Large intestine (tissue), 12 donors: ENCODE measurements at places on chromosomes 12 and 14. TPM values are rescaled to one million over a fixed set of nuclear protein-coding genes. Genes with fewer than 3 reads are reported as not detected.

Gene GLS2
- polyA plus RNA-seq: 1.5 TPM

Gene PTGDR
- 1.5 TPM for polyA plus RNA-seq

Gene CD27
- polyA plus RNA-seq: 1.6 TPM

Gene FGD4
- polyA plus RNA-seq: 18.8 TPM

Gene REC8
- 201 TPM for polyA plus RNA-seq

Gene TEX52
- polyA plus RNA-seq: 2.8 TPM

Gene NRDE2
- polyA plus RNA-seq: 15.8 TPM

Gene ZC2HC1C
- 4.5 TPM for polyA plus RNA-seq

Gene C14orf39
- polyA plus RNA-seq: 0.22 TPM

Gene EIF4B
- 418 TPM for polyA plus RNA-seq

Gene DPF3
- polyA plus RNA-seq: 3.5 TPM

Gene WNT5B
- 8.5 TPM for polyA plus RNA-seq

DNA sequence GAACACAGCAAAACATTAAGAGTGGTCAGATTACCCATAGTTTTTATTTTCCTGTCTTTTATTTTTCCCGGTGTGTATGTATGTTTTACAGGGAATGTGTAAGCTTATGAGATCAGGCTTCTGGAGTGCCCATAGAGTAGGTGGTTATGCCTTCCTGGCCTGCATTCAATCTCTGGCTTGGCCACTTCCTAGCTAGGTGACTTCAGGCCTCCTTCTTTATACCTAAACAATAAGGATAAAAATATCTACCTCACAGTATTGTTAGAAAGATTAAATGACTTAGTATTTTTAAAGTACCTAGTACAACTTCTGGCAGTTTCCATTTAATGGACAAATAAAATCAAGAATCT, 42.4 kb downstream of the ITPR2 start:
- DNase-seq: no peak

- no peak for DNase-seq
Observed at GRCh38 chr12:95976416-95976832, 19.7 kb downstream of the HAL start.

DNA sequence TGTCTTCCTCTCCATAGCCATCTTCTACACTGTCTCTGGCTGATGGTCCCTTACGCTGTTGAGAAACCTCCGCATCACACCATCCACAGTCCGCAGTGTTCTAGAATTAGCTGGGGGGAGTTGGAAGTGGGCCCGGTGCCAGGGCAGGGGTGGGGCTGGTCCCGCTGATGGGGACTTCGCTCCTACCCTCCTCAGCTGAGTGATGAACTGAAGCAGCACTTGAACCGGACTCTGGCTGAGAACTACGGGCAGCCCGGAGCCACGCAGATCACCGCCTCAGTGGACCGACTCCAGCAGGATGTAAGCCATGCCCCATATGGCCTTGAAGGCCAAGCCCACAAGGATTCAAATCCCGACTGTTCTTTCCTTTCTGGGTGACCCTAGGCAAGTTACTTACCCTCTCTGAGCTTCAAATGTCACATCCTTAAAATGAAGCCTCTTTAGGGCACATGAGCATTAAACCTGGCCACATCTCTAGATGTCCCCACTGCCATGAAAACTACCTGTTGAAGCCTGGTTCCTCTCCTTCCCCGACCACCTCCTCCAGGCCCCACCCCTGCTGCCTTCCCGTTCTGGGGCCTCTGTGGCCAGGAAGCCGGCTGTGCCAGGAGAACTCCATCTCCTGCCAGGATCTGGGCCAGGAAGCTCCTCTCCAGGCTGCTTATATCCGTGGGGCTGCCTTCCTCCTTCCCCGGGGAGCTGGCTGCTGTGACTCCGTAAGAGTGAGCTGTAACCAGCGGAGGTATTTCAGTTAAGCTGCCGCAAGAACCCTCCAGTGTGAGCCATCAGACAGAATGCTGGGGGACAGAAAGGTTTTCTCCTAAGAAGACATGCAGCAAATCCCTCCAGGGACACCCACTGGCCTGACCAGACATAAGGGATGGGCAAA, 53.1 kb downstream of the TSPAN11 start:
- no peak for DNase-seq

GRCh38 chr14:106505366-106505765, 979.0 kb downstream of the TMEM121 start:
- no peak for DNase-seq

GRCh38 chr14:89479802-89480201, 62.8 kb upstream of the FOXN3 start:
- no peak for DNase-seq

DNA sequence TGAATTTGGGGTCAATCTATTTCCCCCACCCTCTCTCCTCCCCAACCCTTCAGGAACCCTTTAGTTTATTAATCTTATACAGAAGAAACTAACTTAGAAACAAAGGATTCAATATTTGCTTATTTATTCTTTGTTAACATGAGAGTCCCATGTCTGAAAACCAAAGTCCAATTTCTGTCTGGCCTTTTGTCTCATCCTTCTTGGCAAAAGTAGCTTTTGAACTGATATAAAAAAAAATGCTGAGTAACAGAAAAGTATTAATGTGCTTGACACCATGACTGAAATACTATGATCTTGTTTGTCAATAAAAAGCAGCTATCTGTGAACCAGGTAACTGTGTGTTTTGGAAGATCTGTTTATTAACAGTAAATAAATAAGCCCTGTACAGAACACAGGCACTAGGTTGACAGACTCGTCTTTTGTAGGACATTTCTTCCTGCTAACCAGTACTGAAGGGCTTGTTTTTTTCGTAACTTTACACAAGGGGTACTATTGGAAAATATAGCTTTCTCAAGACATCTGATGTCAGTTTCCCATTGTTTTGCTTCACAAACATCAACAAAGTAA, 10.8 kb downstream of the PIGH start:
- peak; percentile 80 for DNase-seq

GRCh38 chr14:75915045-75915444, 66.8 kb downstream of the TGFB3 start:
- DNase-seq: peak; percentile 47

- DNase-seq: peak; percentile 31
Observed at GRCh38 chr12:58961166-58961565, 40.9 kb upstream of the LRIG3 start.

- no peak for DNase-seq
Observed at GRCh38 chr14:82124511-82124910, 590.9 kb upstream of the SEL1L start.

- DNase-seq: no peak
Observed at GRCh38 chr14:36513451-36514277, 6.4 kb downstream of the NKX2-1 start.

DNA sequence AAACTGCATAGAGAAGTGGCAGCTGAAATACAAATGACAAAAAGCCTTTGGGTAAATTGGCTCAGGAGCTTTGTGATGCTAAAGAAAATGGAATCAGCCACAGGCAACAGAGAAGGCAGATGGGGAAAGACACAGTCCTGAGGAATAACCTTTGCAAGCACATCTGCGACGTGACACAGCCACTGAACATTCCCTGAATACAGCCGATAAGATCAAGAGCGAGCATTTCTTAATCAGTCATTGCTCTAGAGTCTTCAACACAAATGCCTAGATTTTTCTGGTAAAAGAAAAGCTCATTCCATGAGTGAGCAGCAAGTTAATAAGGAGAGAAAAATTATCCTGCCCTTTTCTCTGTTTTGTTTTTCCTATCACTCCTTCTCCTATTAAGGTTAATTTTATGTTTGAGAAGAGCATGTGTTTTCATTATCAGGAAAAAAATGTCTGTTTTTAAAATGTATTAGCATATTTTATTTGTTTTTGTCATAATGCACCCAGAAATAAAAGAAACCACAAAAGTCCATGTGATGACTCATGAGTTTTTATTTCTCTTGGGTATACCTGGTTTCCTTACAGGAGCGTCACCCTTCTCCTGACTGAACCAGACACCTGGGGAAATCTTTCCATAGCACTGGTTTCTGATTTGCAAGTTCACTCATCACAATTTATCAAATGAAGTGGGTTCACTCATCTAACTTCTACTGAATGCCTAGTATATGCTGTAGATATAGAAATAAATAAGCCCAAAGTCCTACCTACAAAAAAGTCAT, 45.4 kb upstream of the PCED1B start:
- peak; percentile 33 for DNase-seq

DNA sequence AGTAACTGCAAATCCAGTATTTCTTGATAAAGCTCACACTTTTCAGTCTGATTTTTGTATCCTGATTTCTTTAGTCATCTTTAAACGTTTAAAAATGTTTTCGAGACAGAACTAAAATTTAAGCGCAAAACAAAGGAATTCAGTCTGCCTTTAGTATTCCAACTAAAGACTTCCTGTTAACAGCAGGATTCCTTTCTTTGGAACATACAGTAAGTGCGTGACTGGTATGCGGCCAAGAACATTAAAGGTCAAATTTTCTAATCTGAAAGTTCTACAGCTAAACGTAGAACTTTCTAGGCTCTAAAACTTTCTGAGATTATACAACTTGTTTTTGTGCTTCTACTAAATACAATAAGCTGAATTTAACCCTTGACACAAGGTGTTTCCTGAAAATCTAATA, 9.9 kb downstream of the SAV1 start:
- DNase-seq: no peak

GRCh38 chr12:131830335-131830913, 2.2 kb downstream of the MMP17 start:
- DNase-seq: peak; percentile 35

GRCh38 chr12:83018088-83018487, 331.4 kb downstream of the TMTC2 start:
- no peak for DNase-seq

DNA sequence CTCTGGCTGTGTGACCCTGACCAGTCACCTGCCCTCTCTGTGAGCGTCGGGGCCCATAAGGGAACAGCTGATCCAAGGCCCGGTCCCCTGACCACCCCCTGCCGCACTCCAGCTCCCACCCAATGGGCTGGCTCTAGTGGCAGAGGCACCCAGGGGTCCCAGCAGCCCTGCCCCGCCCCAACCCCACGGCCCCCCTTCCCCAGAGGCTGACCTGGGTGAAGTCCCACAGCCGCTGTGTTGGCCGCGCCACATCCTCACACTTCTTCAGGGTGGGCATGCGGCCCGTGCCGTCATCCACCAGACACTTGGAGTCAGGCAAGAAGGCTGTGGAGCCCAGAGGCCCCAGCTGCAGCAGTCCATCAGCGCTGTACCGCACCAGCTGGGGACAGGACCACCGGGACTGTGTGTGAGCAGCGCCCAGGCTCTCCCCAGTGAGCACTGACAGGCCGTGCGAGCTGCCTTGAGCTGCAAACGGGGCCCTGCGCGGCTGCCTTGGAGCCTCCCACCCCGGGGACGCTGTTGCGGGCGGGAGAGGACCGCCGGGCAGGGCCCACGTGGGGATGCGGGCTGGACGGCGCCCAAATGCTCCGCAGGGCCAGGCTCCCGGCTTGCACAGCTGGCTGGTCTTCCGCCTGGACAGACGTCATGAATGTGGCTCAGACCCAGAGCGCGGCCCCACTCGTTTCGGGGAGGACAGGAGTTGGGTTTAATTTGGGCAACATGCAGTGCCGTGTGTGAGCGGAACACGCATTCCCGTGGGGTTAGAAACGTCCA, 53.5 kb downstream of the NOC4L start:
- DNase-seq: no peak

GRCh38 chr14:29865299-29865698, 62.3 kb downstream of the PRKD1 start:
- DNase-seq: peak; percentile 15

DNA sequence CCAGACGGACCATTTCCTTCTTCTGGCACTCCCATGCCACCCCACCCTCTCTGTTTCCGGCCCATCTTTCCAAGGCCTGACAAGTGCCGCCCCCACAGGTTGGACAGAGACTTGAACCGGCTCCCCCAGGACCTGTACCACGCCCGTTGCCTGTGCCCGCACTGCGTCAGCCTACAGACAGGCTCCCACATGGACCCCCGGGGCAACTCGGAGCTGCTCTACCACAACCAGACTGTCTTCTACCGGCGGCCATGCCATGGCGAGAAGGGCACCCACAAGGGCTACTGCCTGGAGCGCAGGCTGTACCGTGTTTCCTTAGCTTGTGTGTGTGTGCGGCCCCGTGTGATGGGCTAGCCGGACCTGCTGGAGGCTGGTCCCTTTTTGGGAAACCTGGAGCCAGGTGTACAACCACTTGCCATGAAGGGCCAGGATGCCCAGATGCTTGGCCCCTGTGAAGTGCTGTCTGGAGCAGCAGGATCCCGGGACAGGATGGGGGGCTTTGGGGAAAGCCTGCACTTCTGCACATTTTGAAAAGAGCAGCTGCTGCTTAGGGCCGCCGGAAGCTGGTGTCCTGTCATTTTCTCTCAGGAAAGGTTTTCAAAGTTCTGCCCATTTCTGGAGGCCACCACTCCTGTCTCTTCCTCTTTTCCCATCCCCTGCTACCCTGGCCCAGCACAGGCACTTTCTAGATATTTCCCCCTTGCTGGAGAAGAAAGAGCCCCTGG, 1.2 kb upstream of the CMTM5 start:
- no peak for DNase-seq

GRCh38 chr14:58463147-58463546, 35.6 kb downstream of the KIAA0586 start:
- no peak for DNase-seq

DNA sequence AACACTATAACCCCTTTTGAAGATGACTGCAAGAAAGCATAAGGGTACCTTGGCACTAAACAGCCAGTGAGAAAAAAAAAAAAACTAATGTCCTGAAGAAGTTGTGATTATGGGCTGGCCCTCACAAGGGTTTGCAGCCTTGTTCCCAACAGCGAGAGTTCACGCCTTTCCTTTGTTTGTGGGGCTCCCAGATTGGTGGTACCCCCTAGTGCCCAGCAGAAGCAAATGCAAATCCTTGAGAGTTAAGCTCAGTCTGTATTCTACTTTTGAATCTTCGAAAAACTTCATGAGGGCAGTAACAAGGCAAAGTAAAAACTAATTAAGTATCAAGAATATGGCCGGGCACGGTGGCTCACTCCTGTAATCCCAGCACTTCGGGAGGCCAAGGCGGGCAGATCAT, 238.9 kb upstream of the LMO3 start:
- no peak for DNase-seq

DNA sequence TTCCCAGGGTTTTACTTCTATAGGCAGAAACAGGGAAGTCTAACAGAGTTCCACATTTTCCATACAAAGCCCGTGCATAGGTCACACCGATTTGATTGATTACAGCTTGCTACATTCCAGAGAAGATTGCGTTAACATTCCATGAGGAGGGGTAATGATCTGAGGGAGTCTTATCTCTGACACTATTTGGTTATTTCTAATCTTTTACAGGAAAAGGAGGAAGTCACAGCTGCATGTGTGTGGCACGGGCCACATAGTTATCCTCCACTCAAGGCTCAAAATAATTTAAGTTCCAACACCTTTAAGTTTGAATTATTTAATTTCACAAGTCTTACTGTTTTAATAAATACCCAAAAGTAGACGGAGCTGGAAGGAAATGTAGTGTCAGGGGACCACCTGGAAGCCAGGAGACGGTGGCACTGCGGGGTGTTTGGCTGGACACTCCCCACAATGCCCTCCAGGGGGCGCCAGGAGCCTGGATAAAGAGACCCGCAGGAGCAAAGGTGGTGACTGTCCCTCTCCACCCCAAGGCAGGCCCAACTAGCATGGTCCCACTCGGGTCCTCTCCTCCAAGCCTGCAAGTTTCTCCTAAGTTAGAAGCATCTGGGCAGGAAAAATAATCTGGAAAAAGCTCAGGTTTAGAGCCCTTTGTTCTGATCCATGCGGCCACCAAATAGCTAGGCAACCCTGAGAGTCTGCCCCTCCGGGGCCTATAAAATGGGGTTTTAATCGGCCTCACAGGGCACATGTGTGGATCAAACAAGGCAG, 20.2 kb downstream of the KRT8 start:
- DNase-seq: peak; percentile 89

- no peak for DNase-seq
Observed at GRCh38 chr14:24278424-24278823, 7.0 kb upstream of the RABGGTA start.
